ENCODE measurements at places on chromosomes 4 and X.
A peak's percentile ranks its signal among the peaks of the same experiment; 100 is the strongest.

- no peaks in the 10 kb centered on the region for H3K4me1 ChIP-seq
- no peak overlapping the region for H3K27ac ChIP-seq
- DNase-seq: no peak
- H3K27me3 ChIP-seq: no peaks in the 10 kb centered on the region
- H3K4me3 ChIP-seq: no peak overlapping the region
These were observed 9.5 kb downstream of the UBQLN2 start for GRCh38 chrX:56572975-56573374.

- no peaks in the 10 kb centered on the region for H3K27me3 ChIP-seq
- no peak for DNase-seq
- H3K27ac ChIP-seq: no peak overlapping the region
- H3K4me1 ChIP-seq: no peaks in the 10 kb centered on the region
- H3K36me3 ChIP-seq: no peaks in the 10 kb centered on the region
These were observed 282.5 kb downstream of the KLHL13 start for GRCh38 chrX:117834076-117834475.

- no peak overlapping the region for H3K4me3 ChIP-seq
- no peak for DNase-seq
- no peak overlapping the region for H3K27ac ChIP-seq
- H3K36me3 ChIP-seq: no peaks in the 10 kb centered on the region
- H3K27me3 ChIP-seq: no peaks in the 10 kb centered on the region
These were observed 122.6 kb upstream of the BMPR1B start for GRCh38 chr4:94635177-94635576.

DNA sequence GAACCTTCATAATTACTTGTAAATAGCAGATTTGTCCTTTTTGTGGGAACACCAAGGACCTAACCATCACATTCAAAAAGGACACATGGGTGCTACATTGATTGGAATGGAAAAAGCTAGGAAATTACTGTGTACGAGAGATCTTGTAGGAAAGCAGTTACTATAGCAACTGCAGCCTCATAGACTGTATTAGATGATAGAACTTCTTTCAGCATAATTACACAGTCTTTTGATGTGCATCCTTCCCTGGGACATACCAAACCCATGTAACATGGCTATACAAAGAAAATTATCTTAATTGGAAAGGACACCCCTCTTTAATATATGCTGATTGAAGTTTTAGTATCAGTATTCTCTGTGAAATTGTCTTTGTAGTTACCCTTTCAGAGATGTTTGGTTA, 130.7 kb upstream of the CTSO start:
- no peak for DNase-seq
- H3K27ac ChIP-seq: no peak overlapping the region
- no peaks in the 10 kb centered on the region for H3K36me3 ChIP-seq
- H3K4me1 ChIP-seq: no peaks in the 10 kb centered on the region

DNA sequence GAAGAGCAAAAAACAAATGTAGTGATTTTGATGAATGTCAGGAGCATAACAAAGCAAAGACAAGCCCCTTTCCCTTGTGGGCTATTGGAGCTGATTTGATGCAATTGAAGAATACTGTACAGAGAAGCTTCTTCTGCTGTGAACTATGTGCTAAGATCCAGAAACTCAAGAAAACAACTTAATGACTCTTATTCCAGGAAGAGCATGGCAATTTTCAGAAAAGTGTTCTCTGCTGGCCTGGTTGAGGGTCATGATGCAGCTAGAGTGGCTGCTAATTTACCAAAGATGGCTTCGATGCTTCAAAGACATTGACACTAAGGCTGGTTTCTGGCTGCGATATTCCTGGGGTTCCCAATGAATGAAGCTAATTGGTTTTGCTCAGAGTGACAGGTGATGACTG, 45.8 kb downstream of the TNIP3 start:
- no peak overlapping the region for H3K4me3 ChIP-seq
- H3K27me3 ChIP-seq: no peaks in the 10 kb centered on the region
- no peaks in the 10 kb centered on the region for H3K36me3 ChIP-seq
- no peaks in the 10 kb centered on the region for H3K4me1 ChIP-seq
- no peak overlapping the region for H3K27ac ChIP-seq
- DNase-seq: no peak

DNA sequence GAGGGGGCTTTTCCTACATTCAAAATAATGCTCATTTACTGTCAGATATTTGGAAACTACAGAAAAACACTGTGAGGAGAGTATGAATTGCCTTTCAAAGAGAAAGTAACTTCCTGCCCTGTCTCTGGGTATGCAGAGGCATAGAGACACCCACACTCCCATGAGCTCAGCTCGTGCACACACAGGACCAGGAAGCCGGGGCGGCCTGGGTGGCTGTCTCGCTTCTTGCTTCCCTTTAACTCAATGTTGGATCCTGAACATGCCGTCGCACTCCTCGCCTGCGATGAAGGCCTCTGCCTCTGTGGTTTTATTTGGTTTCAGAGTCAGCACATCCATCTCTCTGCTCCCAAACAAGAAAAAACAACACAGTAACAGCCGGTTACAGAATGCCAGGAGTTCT, 40.1 kb upstream of the GPR78 start:
- no peaks in the 10 kb centered on the region for H3K27me3 ChIP-seq
- no peak overlapping the region for H3K4me3 ChIP-seq
- DNase-seq: no peak
- H3K4me1 ChIP-seq: peaks cover 10% of the 10 kb centered on the region

- H3K27me3 ChIP-seq: no peaks in the 10 kb centered on the region
- no peaks in the 10 kb centered on the region for H3K4me1 ChIP-seq
- no peaks in the 10 kb centered on the region for H3K36me3 ChIP-seq
- no peak overlapping the region for H3K27ac ChIP-seq
These were observed 605.8 kb upstream of the TENM3 start for GRCh38 chr4:181637186-181638105.

- no peaks in the 10 kb centered on the region for H3K4me1 ChIP-seq
- no peaks in the 10 kb centered on the region for H3K36me3 ChIP-seq
- DNase-seq: no peak
These were observed 222.9 kb downstream of the ARHGAP24 start for GRCh38 chr4:85697854-85698253.

- no peak overlapping the region for H3K4me3 ChIP-seq
- no peak for DNase-seq
- H3K27me3 ChIP-seq: no peaks in the 10 kb centered on the region
- H3K4me1 ChIP-seq: no peaks in the 10 kb centered on the region
- H3K27ac ChIP-seq: no peak overlapping the region
These were observed 74.8 kb upstream of the TTC29 start for GRCh38 chr4:147020456-147020855.

GRCh38 chr4:92035666-92036065, 268.1 kb upstream of the GRID2 start:
- H3K27ac ChIP-seq: no peak overlapping the region
- no peak for DNase-seq
- no peak overlapping the region for H3K4me3 ChIP-seq
- no peaks in the 10 kb centered on the region for H3K4me1 ChIP-seq
- no peaks in the 10 kb centered on the region for H3K27me3 ChIP-seq

GRCh38 chr4:105551965-105552746, at the start of gene ARHGEF38:
Gene ARHGEF38 (plus strand): TSS chr4:105552620. CDS start chr4:105552766, 146 bp downstream.
- peak; percentile 33 for DNase-seq
- no peaks in the 10 kb centered on the region for H3K36me3 ChIP-seq
- H3K27me3 ChIP-seq: no peaks in the 10 kb centered on the region
- H3K27ac ChIP-seq: no peak within 1 kb of the TSS
- no peak within 1 kb of the TSS for H3K4me3 ChIP-seq

DNA sequence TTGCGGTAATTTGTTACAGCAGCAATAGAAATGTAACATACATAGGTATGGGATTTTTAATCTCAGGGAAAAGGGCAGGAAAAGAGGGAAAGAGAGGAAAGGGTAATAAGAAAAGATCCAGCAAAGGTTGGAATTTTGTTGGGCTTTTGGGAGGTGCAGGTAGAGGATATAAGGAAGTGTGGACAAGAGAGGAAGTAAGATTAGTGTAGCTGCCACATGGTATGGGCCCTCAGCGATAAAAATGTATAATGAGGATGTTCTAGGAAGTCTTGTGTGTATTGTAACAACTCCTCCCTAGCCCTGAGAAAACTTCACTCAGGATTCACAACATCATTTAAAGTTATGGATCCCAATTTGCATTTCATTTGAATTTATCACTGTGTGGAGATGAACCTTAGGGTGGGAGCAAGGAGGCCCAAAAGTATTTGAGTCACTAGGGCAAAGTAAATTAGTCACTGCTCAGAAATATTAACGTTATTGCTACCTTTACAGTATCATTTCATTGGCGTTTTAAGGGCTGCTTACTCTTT, 2.8 kb upstream of the IL21 start:
- no peak overlapping the region for H3K4me3 ChIP-seq
- H3K27ac ChIP-seq: no peak overlapping the region
- no peaks in the 10 kb centered on the region for H3K4me1 ChIP-seq
- peaks cover 3% of the 10 kb centered on the region for H3K27me3 ChIP-seq
- no peak for DNase-seq

GRCh38 chrX:859329-859728, 228.7 kb downstream of the SHOX start:
- DNase-seq: no peak
- H3K4me1 ChIP-seq: no peaks in the 10 kb centered on the region
- H3K27me3 ChIP-seq: no peaks in the 10 kb centered on the region
- no peak overlapping the region for H3K27ac ChIP-seq
- H3K4me3 ChIP-seq: no peak overlapping the region

- no peak overlapping the region for H3K27ac ChIP-seq
- no peaks in the 10 kb centered on the region for H3K27me3 ChIP-seq
- no peaks in the 10 kb centered on the region for H3K36me3 ChIP-seq
- H3K4me3 ChIP-seq: no peak overlapping the region
- H3K4me1 ChIP-seq: no peaks in the 10 kb centered on the region
- DNase-seq: peak; percentile 65
These were observed 32.7 kb downstream of the RBMX start for GRCh38 chrX:136847874-136848273.

GRCh38 chr4:95124906-95125504, 367.2 kb downstream of the BMPR1B start:
- DNase-seq: peak; percentile 65
- peaks cover 2% of the 10 kb centered on the region for H3K4me1 ChIP-seq
- no peak overlapping the region for H3K4me3 ChIP-seq
- no peaks in the 10 kb centered on the region for H3K27me3 ChIP-seq
- no peak overlapping the region for H3K27ac ChIP-seq

DNA sequence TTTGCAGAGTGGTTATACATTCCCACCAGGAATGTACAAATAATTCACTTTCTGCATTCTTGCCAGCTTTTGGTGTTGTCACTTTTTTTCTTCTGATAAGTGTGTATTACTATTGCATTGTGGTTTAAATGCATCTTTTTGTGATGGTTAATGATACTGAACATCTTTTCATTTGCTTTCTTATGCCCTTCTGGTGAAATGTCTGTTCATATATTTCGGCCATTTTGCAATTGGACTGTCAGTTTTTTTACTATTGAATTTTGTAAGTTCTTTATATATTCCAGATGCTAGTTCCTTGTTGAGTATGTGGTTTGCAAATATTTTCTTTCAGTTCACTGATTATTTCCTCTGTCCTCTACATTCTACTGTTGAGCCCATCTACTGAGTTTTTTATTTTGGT, 19.4 kb upstream of the BMP2K start:
- no peak overlapping the region for H3K27ac ChIP-seq
- H3K36me3 ChIP-seq: no peaks in the 10 kb centered on the region
- no peaks in the 10 kb centered on the region for H3K27me3 ChIP-seq
- H3K4me3 ChIP-seq: no peak overlapping the region
- DNase-seq: no peak

GRCh38 chr4:177483271-177483670, 41.0 kb upstream of the AGA start:
- no peaks in the 10 kb centered on the region for H3K27me3 ChIP-seq
- H3K4me3 ChIP-seq: no peak overlapping the region
- no peak overlapping the region for H3K27ac ChIP-seq
- no peaks in the 10 kb centered on the region for H3K36me3 ChIP-seq
- DNase-seq: peak; percentile 18

DNA sequence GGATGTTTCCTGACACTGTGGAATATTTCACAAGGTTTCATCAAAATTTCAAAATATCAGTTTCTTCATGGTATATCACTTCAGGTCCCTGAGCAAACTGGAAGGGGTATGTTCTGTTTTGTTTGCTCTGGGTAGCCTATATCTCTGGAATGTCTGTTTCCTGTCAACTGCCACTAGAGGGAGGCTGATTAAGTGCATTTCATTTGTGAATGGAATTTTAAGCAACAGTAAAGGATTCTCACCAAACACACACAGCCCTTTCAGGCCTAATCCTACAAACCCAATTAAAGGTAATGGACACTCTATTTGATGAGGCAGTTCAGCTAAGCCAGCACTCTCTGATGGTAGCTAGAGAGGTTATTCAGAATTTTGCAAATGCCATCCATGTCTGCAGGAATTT, 307.1 kb downstream of the TEX13A start:
- no peak overlapping the region for H3K27ac ChIP-seq
- H3K4me1 ChIP-seq: no peaks in the 10 kb centered on the region
- H3K36me3 ChIP-seq: no peaks in the 10 kb centered on the region

- no peaks in the 10 kb centered on the region for H3K36me3 ChIP-seq
- H3K4me3 ChIP-seq: no peak overlapping the region
- H3K27me3 ChIP-seq: no peaks in the 10 kb centered on the region
- no peaks in the 10 kb centered on the region for H3K4me1 ChIP-seq
- DNase-seq: no peak
These were observed 136.4 kb downstream of the CPE start for GRCh38 chr4:165515201-165515600.

DNA sequence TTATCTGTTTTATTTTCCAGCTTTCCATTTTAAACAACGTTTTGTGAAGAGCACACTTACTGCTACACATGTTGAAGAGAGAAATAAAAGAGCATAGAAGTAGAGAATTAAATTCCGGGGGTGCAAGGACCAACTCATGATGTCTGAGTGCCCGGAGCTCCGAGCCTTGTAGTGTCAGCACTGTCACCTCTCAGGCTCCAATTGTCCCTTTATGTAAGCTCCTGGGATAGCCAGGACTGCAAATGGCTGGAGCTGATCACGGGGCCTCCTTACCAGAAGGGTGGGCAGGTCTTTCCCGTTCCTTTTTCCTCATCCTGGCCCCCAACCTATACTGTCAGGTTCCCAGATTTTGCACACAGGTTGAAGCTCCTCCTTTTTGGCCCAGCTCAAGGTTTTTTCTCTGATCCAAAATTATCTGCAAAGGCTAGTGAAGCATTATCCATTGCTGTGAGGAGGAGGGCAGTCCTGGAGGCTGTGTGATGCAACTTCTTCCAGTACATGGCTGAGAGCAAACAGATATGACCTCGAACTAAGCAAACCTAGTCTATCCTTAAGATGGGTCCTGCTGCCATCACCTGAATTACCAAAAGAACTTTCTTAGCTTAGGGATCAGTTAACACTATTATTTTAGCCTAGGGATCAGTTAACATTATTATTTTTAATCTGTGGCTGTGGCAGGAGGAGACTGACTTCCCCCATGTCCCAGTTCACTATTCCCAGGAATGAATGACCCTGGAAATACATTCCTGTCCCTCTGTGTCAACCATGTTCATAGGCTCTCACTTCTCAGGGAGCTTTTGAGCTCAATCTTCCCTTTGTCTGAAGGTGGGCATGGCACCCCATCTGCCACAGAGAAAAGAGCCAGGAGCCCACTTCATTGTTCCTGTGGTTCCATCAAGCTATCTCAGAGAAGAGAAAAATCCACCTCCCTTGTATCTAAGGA, at the start of gene FGG:
FGG (minus strand) TSS at position 185 of the 943 bp plus-strand sequence; CDS start at position 138, 47 bp downstream.
- H3K27me3 ChIP-seq: no peaks in the 10 kb centered on the region
- H3K27ac ChIP-seq: no peak within 1 kb of the TSS
- no peak for DNase-seq
- no peaks in the 10 kb centered on the region for H3K4me1 ChIP-seq

Data from fibroblast of lung (primary cell).